ENCODE measurements at places on chromosomes 12 and 14.
A peak's percentile ranks its signal among the peaks of the same experiment; 100 is the strongest.

DNA sequence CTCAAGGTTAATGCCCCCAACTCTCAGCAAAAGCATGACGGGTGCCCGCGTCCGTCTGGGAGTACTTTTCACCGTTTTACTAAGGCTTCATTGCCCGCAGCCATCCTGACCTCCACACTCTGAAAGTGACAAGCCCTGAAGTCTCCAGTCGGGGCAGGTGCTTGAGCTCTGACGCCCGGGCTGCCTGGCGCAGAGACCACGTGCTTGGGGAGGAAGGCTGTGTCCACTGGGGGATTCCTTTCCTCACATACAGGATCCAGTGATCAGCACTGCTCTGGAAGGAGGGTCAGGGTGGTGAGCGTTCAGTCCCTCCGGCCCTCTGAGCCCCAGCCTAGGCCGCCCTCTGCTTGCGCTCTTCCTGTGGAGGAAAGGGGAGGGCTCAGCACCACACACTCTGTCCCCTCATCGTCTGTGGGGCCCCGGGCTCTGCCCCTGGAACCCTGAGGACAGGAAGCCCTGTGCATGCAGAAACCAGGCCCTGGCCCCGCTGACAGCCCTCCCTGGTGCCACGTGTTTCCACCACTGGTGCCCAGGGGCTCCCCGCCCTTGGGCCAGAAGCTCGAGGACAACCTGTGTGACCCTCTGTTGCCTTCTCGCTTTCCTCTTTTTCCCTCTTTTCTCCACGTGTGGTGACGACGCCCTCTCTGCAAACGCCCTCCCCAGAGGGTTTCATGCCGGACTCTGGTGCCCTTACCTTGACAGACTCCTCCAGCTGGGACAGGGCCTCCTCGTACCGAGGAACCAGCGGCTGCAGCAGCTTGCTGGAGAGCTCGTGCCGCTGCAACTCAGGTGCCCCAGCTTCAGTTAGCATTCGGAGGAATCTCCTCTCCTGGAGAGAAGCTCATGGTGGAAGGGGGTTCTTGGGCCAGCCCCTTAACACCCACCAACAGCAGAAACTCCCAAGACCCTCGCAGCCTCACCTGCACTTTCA lies 4.9 kb downstream of the DDX51 start:
- DNase-seq, result no peak

DNA sequence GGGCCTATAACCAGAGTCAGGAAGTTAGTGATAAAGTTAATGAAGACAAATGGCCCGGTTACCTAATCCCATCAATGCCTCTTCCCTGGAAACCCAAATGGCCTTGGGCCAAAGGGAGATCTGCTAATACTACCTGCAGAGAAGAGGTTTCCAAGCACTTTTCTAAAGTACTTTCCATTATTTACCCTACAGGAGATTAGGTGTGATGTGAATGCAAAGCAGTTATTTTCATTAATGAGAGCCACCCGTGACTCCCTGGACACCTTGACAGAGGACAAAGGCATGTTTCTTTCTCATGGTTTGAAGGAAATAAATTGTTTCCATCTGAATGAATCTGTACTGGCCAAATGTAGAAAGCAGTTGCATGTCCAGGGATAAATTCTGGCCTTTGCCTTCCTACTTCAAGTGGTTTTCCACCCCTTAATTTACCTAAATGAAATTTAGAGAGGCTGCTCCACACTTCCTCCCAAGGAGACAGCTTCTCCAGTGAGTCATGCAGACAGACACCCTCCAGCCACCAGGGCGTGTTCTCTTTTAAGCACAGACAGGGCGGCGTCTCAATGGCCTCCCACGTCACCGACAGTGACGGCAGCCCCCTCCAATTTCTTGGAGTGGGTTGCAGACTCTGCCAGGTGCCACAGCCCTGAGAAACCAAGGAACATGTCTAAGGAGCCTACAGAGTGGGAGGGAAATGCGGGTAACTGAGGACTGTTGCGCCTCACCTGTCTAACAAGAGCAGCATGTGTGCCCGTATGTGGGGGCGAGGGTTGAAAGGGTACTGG lies 43.9 kb upstream of the GNPNAT1 start:
- no peak for DNase-seq

GRCh38 chr12:49917166-49917787 lies 13.6 kb upstream of the FAIM2 start:
- DNase-seq, result no peak

- no peak for DNase-seq
These were observed 141.1 kb downstream of the NDUFA12 start for GRCh38 chr12:94862421-94862820.

DNA sequence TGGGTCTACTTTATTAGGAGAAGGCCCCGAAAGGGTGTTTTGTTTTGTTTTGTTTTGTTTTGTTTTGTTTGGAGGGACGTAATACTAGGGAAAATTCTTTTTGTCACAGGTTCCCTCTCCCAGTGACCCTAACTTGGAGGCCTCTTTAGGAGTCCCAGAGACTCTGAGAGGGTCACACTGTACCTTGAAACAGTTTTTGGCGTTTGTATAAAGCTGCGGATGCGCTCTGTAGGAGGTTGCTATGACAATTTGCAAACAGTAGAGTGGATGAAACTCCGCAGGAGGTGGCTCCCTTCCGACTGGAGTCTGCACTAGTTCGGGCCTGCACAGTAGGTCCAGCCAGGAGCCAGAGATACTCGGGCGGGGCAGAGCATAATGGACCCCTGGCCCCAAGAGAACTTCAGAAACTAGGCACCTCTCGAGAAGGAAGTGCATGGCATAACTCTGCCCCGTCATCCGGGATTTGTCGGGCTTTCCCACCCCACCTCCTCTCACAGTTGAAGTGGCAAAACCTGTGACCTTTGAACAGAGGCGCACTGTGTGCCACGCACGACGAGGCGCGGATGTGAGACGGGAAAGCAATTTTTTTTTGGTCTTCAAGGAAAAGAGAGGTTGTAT lies 1.3 kb upstream of the DYRK2 start:
- DNase-seq, result no peak

DNA sequence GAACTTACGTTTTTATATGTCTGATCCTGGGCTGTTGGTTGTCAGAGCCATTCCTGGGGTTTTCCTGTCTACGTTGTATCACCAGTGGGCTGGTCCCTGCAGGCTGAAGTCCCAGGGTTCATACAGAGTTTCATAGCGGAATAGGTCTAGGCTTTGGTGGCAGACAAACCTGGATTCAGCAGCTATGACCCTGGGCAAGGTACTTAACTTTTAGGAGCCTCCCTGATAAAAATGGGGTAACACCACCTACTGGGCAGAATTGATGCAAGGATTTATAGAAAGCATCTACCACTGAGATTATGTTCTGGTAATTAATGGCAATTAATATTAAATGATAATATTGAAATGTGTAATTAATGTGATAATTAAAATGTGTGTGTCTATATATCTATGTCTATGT lies 141.2 kb downstream of the SYNE2 start:
- DNase-seq, result no peak

- peak; percentile 10 for DNase-seq
These were observed 42.0 kb upstream of the A2ML1 start for GRCh38 chr12:8780389-8780788.

DNA sequence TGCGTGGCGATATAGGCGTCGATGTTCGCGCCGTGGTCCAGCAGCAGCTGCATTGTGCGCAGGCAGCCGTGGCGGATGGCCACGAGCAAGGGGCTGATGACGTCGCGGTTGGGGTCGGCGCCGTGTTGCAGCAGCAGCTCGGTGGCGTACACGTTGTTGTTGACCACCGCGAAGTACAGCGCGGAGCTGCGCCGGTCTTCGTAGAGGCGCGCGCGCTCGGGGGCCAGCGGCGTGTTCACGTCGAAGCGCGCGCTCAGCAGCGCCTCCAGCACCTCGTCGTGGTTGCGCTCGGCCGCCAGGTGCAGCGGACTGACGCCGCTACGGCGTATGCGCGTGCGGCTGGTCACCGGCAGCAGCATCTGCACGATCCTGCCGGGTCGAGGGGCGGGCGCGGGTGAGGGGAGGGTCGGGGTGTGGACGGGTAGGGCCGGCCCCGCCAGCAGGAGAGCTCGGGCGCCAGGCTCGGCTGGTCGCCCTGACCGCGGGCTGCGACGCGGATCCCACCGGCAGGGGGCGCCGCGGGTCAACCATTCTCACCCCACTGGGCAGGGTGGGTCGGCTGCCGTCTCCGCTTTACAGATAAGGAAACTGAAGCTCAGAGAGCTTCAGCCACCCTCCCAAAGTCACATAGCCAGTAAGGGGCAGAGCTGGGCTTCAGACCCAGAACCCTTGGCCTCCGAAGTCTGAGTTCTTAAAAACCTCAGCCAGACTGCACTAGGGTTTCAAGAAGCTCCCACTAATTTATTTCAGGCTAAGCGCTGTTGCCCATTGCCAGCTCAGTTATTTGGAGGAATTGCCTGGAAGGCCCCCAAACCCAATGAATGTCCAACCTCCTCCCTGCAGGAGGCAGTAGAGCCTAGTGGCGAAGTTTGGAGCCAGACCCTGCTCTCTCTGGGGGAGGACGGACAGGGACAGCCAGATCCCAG lies 12.4 kb downstream of the FAM181A start:
- DNase-seq, result no peak

- no peak for DNase-seq
These were observed 190.7 kb downstream of the MON2 start for GRCh38 chr12:62657363-62657632.

DNA sequence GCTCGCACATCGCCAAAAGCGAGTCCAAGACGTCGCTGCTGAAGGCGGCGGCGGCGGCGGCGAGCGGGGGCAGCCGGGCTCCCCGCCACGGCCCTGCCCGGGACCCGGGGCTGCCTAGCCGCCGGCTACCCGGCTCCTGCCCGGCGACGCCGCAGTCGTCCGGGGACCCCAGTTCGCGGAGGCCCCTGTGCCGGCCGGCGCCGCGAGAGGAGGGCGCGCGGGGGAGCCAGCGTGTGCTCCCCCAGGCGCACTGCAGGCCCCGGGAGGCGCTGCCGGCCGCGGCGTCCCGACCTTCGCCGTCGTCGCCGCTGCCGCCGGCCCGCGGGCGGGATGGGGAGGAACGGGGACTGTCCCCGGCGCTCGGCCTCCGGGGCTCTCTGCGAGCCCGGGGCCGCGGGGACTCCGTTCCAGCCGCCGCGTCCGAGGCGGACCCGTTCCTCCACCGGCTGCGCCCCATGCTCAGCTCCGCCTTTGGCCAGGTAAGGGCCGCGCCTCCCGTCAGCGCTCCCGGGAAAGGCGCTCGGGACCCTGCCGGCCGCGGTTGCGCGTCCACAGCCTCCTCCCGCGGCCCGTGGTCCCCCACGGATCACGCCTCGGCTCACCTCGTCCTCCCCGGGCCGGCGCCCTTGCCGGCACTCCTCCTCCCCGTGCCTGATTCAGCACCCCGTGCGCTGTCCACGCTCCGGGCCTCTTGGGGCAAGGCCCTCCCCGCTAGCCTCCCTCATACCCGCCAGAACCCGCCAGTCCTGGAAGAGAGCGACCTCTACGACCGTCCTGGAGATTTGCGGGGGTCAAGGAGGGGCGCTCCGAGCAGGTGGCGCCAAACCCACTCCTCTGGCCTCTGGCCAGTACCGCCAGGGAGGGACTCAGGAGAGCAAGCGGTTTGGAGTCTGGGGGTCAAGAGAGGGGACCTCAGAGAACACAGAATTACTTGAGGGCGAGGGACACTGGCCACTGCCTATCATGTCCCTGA lies 721 bp downstream of the CABP1 start:
- DNase-seq, result no peak

- no peak for DNase-seq
These were observed 21.7 kb upstream of the NUP107 start for GRCh38 chr12:68665016-68665569.

- DNase-seq, result no peak
These were observed 256.6 kb downstream of the BTG1 start for GRCh38 chr12:91889059-91889458.

DNA sequence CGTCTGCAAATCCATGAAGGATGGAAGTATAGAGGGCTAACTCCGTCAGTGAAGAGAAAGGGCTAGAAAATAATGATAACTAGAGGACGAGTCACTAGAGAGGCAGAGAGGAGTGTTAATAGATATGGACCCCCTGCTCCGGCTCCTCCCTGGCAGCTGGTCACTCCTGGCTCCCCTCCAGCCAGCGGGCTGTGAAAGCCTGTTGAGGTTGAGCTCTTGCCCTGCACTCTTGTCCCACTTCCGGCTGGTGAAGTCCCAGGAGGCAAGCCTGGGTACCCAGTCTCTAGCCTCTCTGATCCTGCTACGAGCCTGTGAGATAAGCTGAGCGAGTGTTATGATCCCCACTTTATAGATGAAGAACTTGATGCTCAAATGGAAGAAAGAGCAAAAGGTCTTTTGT lies 90.3 kb downstream of the RFX4 start:
- no peak for DNase-seq

DNA sequence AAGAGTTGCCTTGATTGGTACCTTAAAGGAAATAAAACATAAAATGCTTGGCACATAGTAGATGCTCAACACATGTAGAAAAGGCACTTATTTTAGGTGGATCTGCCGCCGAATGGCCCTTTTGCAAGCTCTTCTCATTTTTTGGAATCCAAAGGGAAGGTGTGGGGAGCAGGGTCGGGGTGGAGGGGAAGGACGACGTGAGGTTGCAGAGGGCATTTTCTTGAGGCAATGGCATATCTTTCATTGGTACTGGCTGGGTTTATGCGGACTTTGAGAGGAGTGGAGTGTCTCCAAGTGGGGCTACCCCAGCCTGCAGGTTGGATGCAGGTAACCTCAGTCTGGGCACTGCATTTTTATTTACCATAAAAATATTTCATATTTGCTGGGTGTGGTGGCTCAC lies 8.1 kb downstream of the RTL1 start:
- no peak for DNase-seq

GRCh38 chr12:113838896-113839295 lies 127.2 kb downstream of the RBM19 start:
- DNase-seq, result no peak

- DNase-seq, result peak; percentile 13
These were observed 567 bp downstream of the FUT8 start for GRCh38 chr14:65412856-65413738.

GRCh38 chr14:65769151-65769550 lies 356.6 kb downstream of the FUT8 start:
- DNase-seq, result no peak

GRCh38 chr14:58918066-58918738 lies 270.3 kb upstream of the DAAM1 start:
- no peak for DNase-seq

DNA sequence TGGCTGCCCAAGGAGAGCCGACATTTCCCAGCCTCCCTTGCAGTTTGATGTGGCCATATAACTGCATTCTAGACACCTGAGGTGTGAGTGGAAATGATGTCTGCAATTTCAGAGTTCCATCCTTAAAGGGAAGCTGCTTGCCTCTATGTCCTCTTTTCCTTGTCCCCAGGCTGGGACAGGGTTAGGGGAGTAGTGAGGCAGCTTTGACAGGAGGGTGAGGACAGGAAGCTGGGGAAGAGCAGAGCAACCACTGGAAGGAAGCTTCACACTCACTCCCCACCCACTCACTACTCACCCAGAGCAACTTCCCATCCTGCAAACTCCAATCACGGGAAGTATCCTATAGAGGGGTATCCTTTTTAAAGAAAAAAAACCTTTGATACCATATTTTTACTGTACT lies 28.9 kb upstream of the LTA4H start:
- DNase-seq, result no peak

Data from brain pericyte (primary cell).